ENCODE measurements at places on chromosomes 6 and 20. TPM values are rescaled to one million over a fixed set of nuclear protein-coding genes. Genes with fewer than 3 reads are reported as not detected.

DNA sequence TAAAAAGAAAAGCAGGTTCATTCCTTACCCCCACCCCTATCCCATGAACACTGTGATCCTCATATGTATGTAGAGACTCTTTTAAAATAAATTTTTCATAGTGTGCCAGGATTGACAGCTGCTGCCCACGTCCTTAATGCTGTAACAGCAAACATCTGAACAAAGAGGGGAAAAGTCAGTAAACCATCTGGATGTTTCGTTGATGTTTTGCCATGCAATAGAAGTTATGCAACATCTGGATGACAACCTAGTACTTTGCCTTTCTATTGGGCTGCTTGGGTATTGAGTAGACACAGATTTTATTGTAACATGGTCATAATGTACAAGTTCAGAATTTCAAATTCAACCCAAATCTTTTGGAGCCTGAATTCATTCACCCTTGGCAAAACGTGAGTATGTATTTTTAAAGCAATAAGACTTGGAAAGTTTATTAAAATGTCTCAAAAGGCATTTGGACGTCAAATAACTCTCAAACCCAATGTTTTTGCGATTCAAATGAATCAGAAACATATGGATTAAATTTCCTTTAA is 500.3 kb downstream of the DHX35 start:
- no peaks in the 10 kb centered on the region for H3K4me1 ChIP-seq
- H3K27ac ChIP-seq: no peak overlapping the region
- H3K27me3 ChIP-seq: no peaks in the 10 kb centered on the region
- no peaks in the 10 kb centered on the region for H3K36me3 ChIP-seq
- no peak for DNase-seq

Gene HLA-DRA
- 1,444 TPM for total RNA-seq

Gene CLPSL1
- not detected for total RNA-seq

Gene DCDC2
- total RNA-seq: 5.3 TPM

Data from upper lobe of right lung (tissue), 1 donor.